ENCODE measurements at places on chromosomes 2 and 18.

GRCh38 chr2:238999291-238999741, 151.4 kb downstream of the TWIST2 start:
- no peak for DNase-seq

DNA sequence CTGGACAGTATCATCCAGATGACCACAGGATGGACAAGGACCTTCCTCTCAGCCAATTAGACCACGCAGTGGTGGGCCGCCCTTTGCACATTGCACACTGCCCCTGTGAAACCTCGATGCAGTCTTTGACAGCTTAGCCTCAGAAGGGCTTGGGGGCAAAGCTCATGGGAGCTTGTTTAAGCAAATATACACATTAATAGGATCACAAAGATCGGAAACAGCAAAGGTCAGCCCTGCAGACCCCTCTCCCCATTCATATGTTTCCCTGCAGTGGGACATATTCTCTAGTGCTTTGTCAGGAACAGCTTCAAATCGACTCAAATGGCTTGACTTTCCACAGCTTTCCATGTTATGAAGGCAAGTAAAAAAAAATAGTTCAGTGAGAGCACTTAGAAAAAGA, 189.6 kb upstream of the LYPD1 start:
- no peak for DNase-seq

DNA sequence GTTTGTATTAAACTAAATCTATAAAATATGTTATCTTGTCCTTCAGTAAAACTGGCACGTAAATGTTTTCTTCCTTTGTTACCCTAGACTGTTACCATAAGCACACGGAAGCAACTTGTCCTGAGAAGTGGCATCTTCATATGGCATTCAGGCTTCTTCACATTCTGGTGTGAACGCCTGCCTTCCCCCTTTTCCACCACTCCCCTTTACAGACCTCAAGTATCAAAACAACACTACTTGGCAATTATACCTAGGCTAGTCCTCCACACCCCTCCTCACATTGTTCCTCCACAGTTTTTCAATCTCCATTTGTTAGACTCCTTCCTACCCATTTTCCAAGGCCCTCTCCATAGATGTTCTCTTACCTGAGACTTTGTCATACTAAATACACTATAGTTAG, 2.9 kb downstream of the MEX3C start:
- DNase-seq, result peak; percentile 8

DNA sequence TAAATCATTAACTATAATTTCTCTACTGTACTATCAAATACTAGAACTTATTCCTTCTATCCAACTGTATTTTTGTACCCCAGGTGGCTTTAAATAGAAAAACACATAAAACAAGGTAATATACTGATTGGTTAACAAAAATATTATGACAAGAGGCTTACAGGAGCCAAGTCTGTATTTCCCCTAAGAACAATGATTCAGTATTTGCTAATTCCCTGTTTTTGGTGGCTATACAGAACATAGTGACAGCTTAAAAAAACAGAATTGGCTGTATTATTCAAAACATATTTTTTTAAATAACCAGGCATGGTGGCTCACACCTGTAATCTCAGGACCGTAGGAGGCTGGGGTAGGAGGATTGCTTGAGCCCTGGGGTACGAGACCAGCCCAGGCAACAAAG, 16.3 kb downstream of the RTN4 start:
- no peak for DNase-seq

GRCh38 chr18:36636237-36636817, 192.5 kb downstream of the TPGS2 start:
- no peak for DNase-seq

- peak; percentile 43 for DNase-seq
Observed at GRCh38 chr2:188291617-188292347, at the start of gene GULP1. Gene GULP1 (plus strand): TSS chr2:188291874. CDS start chr2:188477703, 185,829 bp downstream.

- no peak for DNase-seq
Observed at GRCh38 chr2:215019521-215020145, 118.8 kb downstream of the ABCA12 start.

DNA sequence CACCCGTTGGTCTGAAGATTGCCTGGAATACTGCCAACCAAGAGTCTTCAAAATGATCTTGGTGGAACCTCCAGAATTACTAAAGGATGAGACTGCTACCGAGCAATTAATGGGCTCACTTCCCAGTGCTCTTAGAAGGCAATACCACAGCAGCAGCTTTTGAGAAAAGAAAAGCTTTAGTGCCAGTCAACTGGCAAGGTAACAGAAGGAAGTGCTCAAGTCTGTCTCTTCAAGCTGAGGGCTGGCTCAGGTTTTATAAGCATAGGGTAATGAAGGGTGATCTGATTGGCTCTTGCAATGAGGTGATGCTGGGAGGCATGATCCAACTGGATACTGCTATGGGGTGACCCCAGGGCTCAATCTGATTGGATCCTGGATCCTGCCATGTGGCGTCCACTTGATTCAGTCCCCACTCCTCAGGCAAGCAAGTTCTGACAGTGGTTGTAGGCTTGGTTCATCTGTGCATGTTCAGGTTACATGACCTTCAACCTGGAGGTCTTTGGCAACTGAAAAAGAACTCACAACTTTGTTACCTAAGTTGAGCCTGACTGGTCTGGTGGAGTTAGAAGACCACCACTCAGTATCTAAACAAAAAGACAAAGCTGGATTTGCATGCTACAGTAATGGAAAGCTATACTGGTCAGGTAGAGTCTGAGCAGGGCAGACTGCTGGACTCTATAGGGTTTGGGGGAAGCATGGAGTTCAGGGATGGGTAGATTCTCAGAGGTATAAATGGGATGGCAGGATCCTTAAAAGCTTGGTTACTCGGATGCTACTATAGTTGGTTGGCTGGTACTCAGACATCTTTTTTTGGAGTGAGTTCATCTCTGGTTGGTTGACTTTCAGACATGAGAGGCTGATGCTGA, 14.0 kb upstream of the RIF1 start:
- no peak for DNase-seq

DNA sequence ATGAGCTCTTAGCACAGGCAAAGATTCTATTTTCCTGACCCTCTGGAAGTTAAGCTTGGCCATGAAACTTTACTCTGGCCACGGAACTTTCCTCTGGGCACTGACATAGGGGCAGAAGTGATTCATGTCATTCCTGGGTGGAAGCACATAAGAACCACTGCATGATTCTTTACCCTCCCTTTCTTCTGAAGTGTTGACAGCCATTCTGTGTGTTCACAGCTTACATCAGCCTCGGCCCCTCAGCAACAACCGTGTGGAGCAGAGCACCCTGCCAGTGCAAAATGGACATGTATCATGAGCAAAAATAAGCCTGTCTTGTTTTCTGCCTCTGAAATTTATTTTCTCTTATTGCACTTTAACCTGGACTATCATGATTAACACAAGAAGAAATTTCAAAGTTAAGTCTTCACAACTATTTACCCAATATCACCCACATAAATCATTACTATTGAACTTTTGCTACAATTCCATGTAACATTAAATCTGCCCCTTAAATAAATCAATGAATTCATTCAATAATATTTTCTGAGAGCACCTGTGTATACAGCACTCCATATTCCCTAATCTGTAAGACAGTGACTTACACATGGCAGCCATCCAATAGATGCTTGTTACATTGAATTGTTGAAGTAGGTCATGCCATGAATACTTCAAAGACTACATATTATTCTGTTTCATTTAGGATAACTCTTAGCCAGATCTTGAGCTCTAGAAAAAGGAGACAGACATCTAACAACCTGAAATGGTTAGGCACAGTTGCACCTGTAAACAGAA, 531.9 kb downstream of the IRS1 start:
- no peak for DNase-seq

DNA sequence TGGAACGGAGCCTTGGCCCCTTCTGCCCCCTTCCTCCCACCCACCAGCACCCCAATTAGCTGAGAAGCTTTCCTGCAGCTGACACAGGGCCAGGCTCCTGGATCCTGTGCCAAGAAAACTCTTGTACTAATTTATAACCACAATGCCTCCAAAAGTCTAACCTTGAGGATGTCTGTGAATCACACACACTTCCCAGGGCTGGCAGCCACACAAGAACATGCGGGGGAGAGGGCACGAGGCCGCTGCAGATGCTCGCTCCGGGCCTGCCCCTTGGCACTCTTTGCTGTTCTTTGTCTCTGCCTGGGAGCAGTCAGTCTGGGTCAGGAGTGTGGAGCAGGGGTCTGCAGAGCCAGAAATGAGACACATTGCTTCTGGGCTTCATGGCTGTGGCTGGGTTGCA, 62.7 kb upstream of the KIF5C start:
- no peak for DNase-seq

DNA sequence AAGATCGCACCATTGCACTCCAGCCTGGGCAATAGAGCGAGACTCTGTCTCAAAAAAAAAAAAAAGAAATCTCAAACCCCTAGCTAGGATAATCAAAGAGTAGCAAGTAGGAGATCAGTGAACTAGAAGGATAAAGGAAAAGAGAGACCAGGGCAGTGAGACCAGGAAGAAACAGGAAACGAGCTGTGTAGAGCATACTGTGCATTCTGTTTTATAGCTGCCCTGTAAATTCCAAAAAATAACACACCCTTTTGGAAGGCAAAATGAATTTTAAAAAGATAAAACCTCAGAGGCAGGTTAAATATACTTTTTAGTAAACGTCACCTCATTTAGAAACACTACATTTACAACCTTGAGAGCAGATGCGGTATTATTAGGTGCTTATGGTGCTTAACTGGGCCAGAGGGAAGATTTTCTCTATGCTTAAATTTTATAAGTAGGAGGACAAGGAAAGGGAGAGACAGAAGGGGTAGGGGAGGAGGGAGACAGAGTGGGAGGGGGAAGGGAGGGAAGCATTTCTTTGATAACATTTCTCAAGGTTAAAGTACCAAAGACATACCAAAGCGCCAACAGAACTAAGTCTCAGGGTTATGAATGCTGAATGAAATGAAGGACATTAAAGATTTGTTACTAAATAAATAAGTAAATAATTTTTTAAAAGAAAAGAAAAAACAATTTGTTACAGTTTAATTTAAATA, 30.1 kb downstream of the FEZ2 start:
- no peak for DNase-seq

DNA sequence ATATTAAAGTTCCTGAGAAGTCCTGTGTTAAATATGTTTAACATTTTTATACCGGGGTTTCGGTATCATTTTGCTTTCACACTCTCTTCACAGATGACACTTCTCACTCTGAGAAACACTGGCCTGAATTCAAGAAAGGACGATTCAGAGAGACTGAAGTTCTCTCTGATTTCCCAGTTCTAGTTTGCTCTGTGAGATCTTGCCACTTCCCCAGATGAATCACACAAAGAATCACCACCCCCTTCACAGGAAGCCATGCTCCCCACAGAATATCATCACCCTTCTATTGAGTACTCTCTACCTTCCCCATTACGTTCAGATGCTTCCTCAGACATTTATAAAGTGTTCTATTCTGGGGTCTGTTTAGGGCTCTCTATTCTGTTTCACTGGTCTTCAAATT, 16.1 kb upstream of the CD207 start:
- DNase-seq, result no peak

GRCh38 chr2:66362701-66363100, 72.2 kb upstream of the MEIS1 start:
- DNase-seq, result no peak
